ENCODE measurements at places on chromosomes 13 and 19.

DNA sequence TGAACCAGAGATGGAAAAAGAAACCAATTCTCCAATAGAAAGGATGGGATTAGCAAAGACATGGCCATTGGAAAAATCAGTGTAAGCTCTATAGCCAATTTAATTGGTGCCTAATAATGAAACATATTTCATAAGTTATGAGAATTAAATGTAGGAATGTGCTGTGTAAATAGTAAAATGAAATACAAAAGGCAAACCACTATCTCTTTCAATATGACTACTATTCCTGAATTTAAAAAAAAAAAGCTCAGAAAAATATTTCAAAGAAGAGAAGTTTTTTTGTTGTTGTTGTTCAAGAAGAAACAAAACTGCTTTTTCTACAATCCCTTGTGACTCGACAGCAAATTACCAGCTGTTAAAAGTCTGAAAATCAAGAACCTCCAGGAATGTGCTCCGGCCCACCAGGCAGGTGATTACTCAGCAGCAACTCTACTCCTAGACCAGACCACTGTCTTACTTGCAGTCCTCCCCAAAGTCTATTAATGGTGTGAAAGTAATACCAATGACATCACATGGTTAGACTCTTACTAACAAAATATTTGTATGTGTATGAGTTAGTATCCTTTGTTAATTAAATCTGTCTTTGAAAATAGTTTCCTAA lies 362.4 kb downstream of the KCTD12 start:
- DNase-seq, result no peak

DNA sequence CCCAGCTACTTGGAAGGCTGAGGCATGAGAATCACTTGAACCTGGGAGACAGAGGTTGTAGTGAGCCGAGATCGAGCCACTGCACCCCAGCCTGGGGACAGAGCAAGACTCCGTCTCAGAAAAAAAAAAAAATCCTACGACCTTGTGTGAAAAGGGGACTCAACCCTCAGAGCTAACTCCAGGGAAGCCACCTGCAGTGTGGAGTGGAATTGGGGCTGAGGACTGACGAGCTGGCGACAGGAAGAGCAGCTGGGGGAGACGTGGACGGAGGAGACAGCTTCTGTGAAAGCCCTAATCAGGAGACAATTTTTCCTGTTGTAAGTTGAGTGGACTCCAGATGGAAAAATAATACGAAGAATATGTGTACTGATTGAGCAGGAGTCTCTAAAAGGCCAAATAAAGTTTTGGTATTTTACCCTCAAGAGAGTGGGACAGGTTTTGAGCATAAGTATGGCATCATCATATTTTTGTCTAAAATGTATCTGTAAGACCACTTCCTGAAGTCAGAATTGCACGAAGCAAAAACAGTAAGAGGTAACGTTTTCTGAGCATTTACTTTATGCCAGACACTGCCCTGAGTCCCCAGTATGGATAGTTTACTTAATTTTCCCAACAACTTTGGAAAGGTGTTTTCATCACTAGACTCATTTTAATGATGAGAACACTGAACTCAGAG lies 12.0 kb upstream of the LAIR1 start:
- no peak for DNase-seq

GRCh38 chr13:84439108-84439507 lies 556.8 kb upstream of the SLITRK1 start:
- no peak for DNase-seq

DNA sequence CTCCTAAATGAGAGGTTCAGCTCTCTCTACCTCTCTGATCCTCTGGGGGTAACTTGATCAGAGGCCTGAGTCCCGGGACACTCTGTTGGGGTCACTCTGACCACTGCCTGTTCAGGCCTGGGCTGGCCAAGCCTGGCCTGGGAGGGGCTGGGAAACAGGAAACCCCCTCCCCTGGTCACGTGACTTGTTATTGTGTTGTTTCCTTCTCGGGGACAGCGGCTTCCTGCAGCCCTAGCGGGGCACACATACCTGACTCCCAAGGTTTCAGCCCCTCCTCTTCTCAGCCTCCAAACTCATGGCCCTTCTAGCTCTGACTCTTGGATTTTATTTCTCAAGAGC lies at the start of gene USHBP1:
USHBP1 (minus strand) TSS at position 105 of the 339 bp plus-strand sequence. CDS start 446 bp downstream, outside the sequence.
- DNase-seq, result no peak

GRCh38 chr19:40529093-40529954 lies 47.3 kb upstream of the SHKBP1 start:
- DNase-seq, result peak; percentile 89

DNA sequence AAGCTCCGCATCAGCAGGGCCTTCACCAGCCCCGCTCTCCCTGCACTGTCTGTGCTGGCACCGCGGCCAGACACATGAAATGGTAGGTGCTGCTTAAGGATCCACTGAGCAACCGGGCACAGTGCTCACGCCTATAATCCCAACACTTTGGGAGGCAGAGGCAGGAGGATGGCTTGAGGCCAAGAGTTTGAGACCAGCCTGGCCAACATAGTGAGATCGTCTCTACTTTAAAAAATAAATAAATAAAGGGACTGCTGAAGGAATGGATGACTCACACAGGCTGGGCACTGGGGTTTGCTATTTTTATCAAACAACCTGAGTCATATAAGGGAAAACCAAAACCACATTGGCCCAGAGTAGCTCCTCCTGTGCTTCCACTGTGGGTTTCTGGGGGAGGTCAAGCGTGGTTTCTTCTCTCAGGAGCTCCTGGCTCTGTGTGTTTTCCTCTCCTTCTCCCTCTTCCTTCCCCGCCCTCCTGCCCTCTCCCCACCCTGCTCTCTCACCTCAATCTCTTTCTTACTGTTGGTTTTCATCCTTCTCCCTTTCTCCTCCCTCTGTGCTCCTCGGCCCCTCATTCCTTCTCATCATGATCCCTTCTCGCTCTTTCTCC lies 21.3 kb downstream of the VRK3 start:
- peak; percentile 11 for DNase-seq

DNA sequence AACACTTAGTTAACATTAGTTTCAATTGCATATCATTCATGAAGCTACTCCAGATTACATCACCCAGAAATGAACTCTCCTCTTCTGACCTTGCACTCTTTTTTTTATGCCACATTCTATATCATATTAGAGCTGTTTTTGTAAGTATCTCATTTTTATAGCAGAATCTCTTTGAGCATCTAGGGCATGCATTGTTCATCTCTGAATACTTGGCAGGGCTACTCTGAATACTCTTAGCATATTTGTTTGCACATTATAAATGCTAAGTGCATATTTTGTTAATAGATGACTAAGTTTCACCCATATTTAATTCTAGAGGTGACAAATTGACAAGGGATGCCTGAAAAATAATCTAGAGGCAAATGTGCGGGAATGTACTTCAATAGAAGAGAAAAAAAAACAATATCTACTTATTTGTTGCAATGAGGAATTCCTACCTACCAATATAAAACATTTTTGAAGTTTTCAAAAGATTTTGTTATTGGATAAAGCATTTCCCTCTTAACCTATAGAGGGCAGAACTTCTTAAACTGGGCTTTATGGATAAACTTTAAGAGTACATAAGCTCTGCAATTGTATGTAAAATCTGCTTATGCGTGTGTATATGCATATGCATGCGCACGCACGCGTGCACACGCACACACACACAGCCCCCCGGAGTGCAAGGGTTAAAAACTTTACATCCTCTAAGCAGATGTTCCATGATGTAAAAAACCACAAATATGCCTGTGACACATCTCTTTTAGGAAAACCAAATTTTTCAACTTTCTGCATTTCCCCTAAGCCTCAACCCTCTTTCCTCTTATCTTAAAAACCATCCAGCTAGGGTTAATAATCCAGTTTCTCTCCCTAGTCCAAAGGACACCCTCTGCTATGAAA lies 73.0 kb upstream of the OXGR1 start:
- DNase-seq, result no peak

DNA sequence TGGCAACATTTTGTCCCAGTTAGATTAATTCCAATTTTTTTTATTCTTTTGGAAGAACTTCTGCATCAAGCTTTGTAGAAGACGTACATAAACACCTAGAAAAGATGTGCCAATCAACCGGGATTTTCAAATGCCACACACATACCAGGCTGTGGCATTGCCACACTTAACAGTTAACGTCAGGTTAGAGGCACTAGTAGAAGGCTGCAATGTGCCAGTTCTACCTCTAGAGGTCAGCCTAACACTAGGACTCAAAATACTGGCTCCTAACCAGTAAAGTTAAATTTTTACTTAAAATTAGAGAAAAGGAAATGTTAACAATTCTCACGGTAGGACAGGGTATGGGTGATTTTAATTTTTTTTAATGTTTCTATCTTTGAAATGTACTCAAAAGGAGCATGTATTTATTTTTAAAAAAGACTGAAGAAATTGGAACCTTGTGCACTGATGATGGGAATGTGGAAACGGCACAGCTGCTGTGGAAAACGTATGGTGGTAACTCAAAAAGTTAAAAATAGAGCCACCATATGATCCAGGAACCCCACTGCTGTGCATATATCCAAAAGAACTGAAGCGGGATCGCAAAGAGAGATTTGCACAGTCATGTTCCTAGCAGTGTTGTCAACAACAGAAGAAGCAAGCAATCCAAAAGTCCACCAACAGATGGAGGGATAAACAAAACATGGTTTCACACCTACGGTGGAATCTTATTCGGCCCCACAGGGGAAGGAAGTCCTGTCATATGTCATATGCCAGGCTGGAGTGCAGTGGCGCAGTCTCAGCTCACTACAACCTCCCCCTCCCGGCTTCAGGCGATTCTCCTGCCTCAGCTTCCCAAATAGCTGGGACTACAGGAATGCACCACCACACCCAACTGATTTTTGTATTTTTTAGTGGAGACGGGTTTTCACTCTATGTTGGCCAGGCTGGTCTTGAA lies 30.3 kb downstream of the CRYL1 start:
- peak; percentile 42 for DNase-seq

DNA sequence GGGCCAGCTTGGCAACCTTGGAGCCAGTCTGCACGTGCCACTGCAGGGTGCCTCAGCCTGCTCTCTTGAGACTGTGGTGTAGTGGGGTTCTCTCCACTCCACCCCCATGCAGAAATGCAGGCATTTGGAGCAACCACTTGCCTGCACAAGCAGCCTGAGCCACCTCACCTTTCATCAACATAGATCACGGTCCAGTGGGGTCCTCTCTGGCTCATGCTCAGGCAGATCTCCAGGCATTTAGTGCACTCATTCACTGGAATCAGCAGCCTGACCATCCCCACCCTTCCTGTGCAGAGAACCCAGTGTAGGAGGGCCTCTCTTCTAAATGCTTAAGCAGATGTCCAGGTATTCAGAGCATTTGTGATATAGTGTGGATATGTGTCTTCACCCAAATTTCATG lies 2330.1 kb downstream of the PCDH9 start:
- no peak for DNase-seq

GRCh38 chr19:7550987-7551761 lies 15.7 kb downstream of the PNPLA6 start:
- no peak for DNase-seq

- no peak for DNase-seq
Observed at GRCh38 chr13:57340878-57341277, 173.9 kb downstream of the PRR20E start.

GRCh38 chr19:13930402-13930801 lies 7.8 kb downstream of the PODNL1 start:
- DNase-seq, result no peak

DNA sequence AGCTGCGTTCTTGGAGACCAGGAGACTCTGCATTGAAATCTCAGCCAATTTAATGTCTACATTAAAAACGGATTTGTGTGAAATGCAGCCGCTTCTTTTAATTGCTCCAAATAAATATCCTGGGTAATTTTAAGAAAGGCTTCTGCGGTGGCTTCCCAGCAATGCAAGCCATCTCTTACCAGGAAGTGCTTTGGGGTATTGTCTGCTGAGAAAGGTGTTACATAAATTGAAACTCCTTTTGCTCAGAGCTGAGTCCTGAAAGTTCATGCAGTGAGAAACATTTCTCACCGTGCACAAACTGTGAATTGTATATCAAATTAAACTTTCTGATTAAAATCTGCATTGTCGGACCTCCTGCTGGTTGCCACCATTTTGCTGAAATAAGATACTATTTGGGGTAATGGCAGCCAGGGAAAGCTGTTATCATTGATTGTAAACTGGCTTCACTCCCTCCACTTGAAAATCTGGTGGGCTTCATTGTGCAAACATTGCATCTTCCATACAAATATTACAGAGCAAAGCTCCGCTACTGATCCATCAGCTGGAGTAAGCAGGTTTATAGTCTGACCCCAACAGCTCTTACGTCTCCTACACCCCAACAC lies 59.5 kb downstream of the ZIC5 start:
- no peak for DNase-seq

DNA sequence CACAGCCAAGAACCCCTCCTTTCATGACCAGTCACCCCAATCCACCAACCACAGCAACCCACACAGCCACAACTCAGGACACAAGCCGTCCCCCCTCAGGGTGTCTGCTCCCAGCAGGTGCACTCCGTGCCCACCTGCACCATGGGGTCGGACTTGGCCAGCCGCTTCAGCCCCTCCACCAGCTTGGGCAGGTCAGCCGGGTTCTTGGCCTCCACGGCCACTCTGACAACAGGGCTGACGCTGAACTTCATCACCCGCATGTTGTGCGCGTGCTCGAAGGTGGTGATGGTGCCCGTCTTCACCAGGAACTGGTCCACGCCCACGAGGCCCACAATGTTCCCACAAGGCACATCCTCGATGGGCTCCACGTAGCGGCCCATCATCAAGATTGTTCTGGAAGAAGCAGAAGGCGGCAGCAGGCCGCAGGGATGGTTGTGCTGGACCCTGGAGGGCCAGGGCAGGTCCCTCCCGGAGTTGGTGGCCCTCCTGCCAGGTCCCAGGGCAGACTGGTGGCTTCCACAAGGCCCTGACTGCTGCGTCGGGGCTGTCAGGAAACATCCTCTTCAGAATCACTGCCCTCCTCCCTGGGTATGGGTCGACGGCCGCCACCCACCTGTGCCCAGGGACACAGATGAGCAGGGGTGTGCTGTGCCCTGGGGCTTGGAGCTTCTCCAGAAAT lies 5.5 kb downstream of the EEF2 start:
- no peak for DNase-seq

- peak; percentile 63 for DNase-seq
Observed at GRCh38 chr19:35710784-35711723, 6.7 kb downstream of the ZBTB32 start.

DNA sequence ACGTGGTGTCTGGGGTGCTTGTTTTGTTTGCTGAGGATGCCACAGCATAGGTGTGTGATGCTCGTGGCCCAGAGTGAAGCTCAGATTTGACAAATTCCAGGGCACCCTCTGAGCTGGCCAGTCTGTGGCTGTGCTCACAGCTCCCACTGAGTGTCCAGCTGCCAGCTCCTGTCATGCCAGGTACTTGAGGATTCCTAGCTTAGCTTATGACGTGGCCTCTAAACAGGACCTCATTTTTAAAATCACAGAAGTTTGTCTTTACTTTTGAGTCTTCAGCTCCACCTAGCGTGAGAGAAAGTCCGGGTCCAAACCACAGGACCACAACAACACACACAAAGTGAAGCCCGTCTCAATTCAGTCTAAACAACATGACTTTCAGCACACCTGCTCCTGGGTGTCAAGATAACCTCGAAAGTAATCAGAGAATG lies 117.3 kb downstream of the RAB20 start:
- DNase-seq, result no peak

- DNase-seq, result no peak
Observed at GRCh38 chr19:52188822-52189734, 774 bp upstream of the PPP2R1A start.

Measured in activated T-helper 1 cell treated with anti-CD3 and anti-CD28 coated beads, Interleukin-12 subunit alpha, Interleukin-12 subunit beta, Interleukin-2, Interleukin-4 antibody, amounts not matched to agents 30 ng/mL and 10 ng/mL and 1 ng/mL, durations not matched to agents 14 hours and 24 hours and 36 hours (primary cell).